T1000 (cell line): ENCODE measurements at places on chromosomes 3 and 15.

DNA sequence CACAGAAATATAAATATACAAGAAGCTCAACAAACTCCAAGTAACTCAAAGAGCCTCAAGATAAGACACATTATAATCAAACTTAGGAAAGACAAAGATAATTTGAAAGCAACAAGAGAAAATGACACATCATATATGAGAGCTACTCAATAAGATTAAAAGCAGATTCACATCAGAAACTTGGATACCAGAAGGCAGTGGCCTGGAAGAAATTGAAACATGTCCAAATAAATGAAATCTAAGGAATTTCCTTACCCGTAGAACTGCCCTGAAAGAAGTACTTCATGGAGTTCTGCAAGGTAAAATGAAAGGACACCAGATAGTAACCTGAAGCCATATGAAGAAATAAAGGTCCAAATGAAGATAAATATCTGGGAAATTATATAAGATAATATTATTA is 113.9 kb downstream of the LSAMP start:
- DNase-seq, result no peak

DNA sequence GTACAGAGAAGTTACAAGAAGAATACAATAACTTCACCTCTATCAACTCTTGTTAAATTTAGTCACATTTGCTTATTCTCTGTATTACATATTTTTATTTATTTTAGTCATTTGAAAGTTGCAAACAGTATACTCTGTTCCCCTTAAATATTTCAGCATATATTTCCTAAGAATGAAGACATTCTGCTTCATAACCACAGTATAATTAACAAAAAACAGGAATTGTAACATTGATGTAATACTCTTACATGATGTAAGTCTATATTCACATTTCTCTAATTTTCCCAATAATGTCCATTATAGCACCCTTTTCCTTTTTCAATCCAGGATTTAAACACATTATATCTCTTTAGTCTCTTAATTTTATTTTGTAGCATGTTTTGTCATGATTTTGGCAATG is 112.0 kb downstream of the AKAP13 start:
- DNase-seq, result no peak

- DNase-seq, result no peak
Measured at GRCh38 chr3:111726788-111727305, 131.7 kb upstream of the ZBED2 start.

GRCh38 chr3:963755-964154 is 129.1 kb upstream of the CNTN6 start:
- DNase-seq, result no peak

GRCh38 chr3:63969876-63970275 is 53.4 kb downstream of the PSMD6 start:
- no peak for DNase-seq

DNA sequence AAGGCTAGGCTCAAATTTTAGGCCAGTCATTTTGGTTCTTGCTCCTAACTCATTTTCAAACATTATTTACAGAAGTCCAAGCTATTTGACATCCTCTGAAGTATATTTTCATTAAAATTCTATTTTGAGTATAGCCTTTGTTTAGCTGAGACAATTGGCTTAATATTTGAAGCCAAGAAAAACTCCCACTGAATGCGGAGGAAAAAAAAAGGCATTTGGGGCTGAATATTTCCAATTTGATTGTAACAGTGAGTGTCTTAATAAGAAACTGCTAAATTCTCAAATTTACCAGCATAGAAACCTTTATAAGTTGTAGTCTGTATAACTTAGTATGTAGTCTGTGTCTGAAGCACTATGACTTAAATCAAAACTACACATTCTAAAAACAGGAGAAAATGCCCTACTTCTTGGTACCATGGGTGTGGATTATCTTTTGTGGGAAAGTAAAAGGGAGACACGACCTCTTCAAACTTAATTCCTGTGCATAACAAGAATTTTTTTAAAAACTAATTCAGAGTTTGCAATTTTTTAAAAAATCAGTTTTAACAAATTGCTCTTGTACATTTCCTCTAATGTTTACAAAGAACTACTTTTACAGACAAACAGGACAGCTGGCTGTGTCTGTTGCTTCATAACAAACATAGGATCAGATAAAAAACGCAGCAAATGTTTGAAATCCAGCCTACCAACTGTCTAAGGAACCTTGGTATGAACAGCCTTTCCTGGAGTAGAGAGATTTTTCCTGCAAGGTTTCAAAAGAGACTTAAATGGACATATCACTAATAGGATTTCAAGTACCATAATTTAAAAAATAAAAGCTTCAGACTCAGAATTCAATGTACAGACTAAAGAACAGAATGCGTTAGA is 52.7 kb upstream of the LMOD3 start:
- no peak for DNase-seq

- DNase-seq, result no peak
Measured at GRCh38 chr3:99881121-99881524, 63.5 kb downstream of the CMSS1 start.

DNA sequence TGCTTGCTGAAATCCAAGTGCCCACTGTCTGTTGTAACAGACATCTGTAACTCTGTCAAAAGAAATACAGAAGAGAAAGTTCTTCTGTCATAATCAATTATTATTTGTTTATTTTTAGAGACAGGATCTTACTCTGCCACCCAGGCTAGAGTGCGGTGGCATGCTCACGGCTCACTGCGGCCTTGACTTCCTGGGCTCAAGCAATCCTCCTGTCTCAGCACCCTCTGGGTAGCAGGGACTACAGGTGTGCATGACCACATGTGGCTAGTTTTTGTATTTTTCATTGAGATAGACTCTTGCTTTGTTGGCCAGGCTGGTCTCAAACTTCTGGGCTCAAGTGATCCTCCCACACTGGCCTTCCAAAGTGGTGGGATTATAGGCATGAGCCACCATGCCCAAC is 177.6 kb upstream of the SETMAR start:
- no peak for DNase-seq

DNA sequence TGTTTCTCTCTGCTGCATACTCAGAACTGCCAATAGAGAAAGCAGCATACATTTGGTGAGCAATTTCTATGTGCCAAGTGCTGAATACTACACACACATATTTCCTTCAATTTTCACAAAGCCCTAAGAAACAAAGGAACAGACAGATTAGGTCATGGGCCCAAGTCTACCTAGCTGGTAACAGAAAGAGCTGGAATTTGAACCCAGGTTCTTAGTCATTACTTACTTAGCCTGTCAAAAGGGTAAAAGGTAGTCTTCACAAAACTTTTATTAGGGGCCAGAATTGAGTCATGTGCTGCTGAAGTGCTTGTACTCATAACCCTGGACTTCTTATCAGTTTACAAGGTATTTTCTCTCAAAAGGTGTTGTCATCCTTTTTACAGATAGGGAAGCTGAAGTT is 10.4 kb upstream of the ABHD17C start:
- DNase-seq, result no peak

DNA sequence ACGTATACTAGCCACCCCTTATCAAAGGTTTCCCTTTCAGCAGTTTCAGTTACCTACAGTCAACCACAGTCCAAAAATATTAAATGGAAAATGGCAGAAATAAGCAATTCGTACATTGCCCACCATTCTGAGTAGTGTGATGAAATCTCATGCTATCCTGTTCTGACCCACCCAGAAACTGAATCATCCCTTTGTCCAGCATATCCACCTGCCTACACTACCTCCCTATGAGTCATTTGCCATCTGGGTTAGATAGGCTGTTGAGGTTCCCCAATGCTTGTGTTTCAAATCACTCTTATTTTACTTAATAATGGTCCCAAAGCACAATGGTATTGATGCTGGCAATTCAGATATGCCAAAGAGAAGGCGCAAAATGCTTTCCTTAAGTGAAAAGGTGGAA is 15.3 kb upstream of the PHC3 start:
- DNase-seq, result no peak

- DNase-seq, result no peak
Measured at GRCh38 chr15:81301385-81301784, 22.6 kb downstream of the STARD5 start.

DNA sequence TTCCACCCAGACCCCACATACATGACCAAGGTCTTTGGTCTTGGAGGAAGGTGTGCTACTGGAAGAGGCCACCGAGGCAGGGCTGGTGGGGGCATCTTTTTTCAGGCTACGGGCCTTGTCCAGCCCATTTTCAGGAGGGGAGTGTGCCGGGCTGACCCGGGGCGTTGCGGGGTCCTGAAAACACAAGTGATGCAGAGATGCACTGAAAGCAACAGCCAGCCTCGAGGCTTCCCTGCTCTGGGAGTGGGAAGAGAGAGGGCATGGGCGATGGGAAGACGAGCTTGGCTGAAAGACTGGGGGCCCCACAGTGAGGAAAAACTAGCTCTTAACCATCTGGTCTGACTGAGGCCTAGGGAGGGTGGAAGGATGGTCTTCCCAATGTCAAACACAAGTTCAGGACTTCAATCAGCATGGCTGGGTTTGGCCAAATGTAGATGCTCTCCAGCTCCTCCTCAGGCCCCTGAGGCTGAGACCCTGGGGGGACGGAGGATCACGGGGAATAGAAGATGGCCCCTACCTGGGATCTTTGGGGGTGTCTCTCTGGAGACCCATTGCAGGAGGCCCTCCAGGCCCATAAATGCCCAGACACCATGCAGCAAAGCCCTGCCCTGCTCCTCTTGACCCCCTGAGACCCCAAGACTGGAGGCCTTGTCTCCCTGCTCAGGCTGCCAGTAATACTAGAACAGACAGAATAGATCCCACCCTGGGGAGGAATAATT is 38.9 kb downstream of the TLE3 start:
- DNase-seq, result no peak

DNA sequence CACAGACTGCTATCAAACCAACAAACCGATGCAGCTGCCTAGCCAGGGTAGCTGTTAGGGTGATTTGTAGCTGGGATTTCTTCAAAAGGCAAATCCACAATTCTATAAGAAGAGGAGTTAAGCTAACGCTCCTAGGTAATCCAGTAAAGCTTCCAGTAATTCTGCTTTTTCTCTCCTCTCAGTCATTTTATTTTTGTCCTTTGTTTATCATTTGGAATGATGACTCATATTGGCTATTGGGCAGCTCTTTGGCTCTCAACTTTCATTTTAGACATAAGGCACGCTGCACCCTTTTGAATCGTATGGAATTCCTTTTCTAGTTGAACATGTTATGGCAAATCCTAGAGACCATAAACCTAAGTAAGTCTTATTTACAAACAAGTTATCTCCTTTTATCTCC is 53.2 kb upstream of the PPARG start:
- no peak for DNase-seq

GRCh38 chr15:60448668-60449360 is 30.1 kb downstream of the ICE2 start:
- DNase-seq, result no peak

- no peak for DNase-seq
Measured at GRCh38 chr3:74592359-74592758, 22.1 kb downstream of the CNTN3 start.

GRCh38 chr3:105691053-105691452 is 177.8 kb downstream of the CBLB start:
- no peak for DNase-seq

DNA sequence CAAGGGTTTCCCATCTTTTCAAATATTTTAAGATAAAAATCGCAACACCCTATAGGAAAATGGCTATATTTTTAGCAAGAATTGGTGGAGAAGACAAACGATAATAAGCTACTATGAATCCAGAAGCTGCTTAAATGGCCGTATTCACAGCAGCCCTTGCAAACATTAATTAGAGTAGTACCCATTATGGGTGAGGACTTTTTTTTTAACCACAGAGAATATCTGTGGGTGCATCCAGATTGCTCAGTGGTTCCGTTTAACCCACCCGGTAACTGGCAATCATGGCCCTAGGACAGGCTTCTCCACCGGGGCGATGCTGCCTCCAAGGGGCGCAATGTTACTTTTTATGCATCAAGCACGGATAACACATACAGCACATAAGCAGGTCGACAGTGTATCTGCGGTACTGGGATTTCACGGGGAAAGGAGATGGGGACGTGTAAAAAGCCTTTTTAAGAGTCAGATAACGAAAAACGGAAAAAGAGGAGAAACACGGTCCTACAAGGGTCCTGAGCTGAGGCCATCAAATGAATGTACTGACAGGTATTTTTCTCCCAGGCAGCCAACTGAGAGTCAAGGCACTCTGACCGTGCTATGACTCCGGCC is 968 bp upstream of the TMEM266 start:
- no peak for DNase-seq

GRCh38 chr15:100926971-100927756 is 8.0 kb downstream of the LRRK1 start:
- no peak for DNase-seq

DNA sequence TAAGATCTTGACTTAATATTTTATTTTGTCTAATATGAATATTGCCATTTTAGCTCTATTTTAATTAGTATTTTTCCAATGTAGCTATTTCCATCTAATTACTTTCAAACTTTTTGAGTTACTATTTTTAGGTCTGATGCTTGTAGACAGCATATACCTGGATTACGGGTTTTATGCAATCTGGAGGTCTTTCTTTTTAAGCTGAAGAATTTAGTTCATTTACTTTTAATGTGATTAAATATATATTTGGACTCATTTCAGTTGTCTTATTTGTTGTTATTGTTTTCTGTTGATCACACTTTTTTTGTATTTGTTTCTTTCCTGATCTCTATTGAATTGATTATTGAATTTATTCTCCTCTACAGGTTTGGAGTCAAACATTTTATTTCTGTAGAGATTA is 30.3 kb downstream of the THRB start:
- no peak for DNase-seq

- no peak for DNase-seq
Measured at GRCh38 chr3:108297647-108298046, 1.3 kb downstream of the HHLA2 start.

- no peak for DNase-seq
Measured at GRCh38 chr3:178840586-178840985, 231.0 kb downstream of the ZMAT3 start.

DNA sequence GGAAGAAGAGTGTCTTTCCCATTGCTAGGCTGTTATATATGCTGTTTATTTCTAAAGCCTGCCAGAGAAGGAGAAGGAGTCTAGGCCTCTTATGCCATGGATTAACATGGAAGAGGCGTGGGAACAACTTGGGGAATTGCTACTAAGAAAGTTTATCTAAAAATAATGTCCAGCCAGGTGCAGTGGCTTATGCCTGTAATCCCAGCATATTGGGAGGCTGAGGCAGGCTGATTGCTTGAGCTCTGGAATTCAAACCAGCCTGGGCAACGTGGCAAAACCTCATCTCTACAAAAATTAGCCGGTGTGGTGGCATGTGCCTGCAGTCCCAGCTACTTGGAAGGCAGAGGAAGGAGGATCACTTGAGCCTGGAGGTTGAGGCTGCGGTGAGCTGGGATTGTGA is 51.7 kb upstream of the ARPP19 start:
- DNase-seq, result no peak

GRCh38 chr3:157436583-157437291 is at the start of gene PTX3:
TSS of gene PTX3 (plus strand) at chr3:157436850. CDS start at chr3:157436934, 84 bp downstream.
- DNase-seq, result peak; percentile 63

DNA sequence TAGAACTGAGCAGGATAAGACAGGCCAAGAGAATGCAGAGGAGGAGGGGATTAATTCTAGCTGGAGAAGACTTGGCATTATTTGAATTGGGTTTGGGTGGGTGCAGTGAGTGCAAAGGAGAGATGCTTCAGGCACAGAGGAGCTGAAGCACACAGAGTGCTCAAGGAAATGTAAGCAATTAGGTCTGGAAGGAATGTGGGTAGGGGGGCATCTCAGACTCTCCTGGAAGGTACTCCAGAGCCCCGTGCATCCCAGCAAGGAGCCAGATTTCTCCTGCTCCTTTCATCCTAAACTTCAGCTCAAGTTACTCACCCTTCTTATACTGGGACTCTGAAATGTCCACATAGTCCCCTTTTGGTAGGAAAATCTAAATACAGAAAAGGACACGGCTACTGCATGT is 143.6 kb upstream of the PFN2 start:
- no peak for DNase-seq
